ENCODE measurements at places on chromosomes 5 and 9. TPM values are rescaled to one million over a fixed set of nuclear protein-coding genes. Genes with fewer than 3 reads are reported as not detected.

DNA sequence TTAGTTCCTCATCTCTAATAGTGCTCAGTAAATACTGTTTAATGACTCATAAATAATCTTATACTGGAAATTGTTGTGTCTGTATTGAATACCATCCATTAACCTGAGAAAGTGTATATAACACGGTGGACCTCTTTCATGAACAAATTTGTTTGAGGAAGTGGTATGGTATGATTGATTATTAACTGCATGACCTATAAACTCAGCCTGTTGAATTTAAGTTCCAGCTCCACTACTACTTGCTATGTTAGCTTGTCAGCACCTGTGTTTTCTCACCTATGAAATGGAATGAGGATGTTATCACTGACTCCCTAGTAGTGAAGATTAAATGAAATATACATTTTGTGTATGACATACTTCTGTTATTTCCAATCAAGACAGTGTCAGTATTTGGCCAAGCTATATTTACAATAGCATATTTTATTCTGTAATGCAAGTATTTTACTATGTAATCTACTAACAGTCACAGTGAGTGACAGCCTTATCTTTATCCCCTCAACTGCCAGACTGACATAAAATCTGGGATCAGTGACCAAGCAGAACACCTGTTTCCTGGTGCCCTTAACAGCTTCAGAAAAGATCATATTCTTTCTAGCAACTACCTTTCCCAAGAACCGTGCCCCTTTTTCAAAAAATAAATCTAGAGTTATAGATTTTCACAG, 77.3 kb upstream of the ITGA1 start:
- no peak for DNase-seq
- peaks cover 48% of the 10 kb centered on the region for H3K4me1 ChIP-seq
- no peak overlapping the region for H3K4me3 ChIP-seq
- no peaks in the 10 kb centered on the region for H3K36me3 ChIP-seq
- H3K27ac ChIP-seq: no peak overlapping the region

DNA sequence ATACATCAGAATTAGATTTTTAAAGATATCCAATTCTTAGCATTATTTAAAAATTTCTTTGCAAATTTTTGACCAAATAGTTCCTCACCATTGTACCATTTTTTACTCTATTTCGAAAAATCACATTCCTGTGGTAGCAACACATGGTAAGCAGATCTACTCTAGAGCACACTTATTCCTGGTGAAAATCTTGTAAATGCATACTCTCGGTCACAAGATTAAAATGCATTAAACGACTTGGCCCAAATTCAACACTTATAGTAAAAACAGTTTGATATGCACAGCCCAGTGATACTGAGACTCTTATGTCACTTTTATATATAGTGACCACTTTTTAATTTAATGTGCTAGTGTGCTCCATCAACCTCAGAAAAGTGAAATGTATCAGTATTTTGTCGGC, 208.8 kb upstream of the TARS1 start:
- peaks cover 22% of the 10 kb centered on the region for H3K4me1 ChIP-seq
- peak; percentile 16 for DNase-seq
- no peak overlapping the region for H3K4me3 ChIP-seq
- H3K27me3 ChIP-seq: no peaks in the 10 kb centered on the region

- DNase-seq: no peak
- H3K27ac ChIP-seq: no peak overlapping the region
- no peaks in the 10 kb centered on the region for H3K36me3 ChIP-seq
- no peak overlapping the region for H3K4me3 ChIP-seq
- peaks cover 52% of the 10 kb centered on the region for H3K27me3 ChIP-seq
Observed at GRCh38 chr9:76701441-76702039, 62.7 kb upstream of the PCA3 start.

GRCh38 chr5:68714810-68715209, 379.0 kb upstream of the SLC30A5 start:
- no peak overlapping the region for H3K4me3 ChIP-seq
- no peak for DNase-seq
- no peaks in the 10 kb centered on the region for H3K36me3 ChIP-seq
- peaks cover 10% of the 10 kb centered on the region for H3K27me3 ChIP-seq
- H3K27ac ChIP-seq: no peak overlapping the region
- H3K4me1 ChIP-seq: peaks cover 6% of the 10 kb centered on the region

- no peak overlapping the region for H3K4me3 ChIP-seq
- H3K27me3 ChIP-seq: 0 out of 2 replicates have a peak, but pooled peaks cover 2% of the 10 kb centered on the region
- H3K4me1 ChIP-seq: peaks cover 19% of the 10 kb centered on the region
- DNase-seq: no peak
Observed at GRCh38 chr5:96794757-96795156, 13.0 kb downstream of the ERAP1 start.

GRCh38 chr5:89435347-89435746, 552.4 kb upstream of the MEF2C start:
- no peak overlapping the region for H3K27ac ChIP-seq
- no peak overlapping the region for H3K4me3 ChIP-seq
- no peaks in the 10 kb centered on the region for H3K4me1 ChIP-seq
- DNase-seq: no peak
- H3K36me3 ChIP-seq: no peaks in the 10 kb centered on the region

DNA sequence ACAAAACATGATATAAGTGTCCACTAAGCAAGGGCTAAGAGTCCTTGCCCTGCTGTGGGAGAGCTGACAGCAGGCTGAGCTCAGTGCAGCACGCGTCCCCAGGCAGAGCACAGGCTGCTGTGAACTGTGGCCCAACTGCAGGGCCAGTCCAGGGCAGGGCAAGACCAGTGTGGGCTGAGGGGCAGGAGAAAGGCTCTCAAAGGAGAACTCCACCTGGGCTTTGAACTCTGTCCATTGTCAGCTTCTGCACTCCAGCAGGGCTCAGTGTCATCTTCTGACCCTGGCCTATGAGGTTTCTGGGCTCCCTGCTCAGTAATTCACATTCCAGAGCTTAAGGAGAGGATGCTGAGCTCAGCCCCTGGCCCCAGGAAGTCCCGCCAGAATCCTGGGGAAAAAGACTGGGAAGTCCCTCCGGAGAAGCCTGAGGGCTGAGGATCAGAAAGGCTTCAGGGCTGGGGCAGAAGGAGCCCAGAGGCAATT, 37.4 kb downstream of the LHFPL2 start:
- H3K4me3 ChIP-seq: peak overlapping the region; percentile 55
- H3K4me1 ChIP-seq: peaks cover 53% of the 10 kb centered on the region
- H3K36me3 ChIP-seq: peaks cover 7% of the 10 kb centered on the region

GRCh38 chr5:66828548-66829357, 232.6 kb downstream of the MAST4 start:
- peaks cover 23% of the 10 kb centered on the region for H3K4me1 ChIP-seq
- no peak overlapping the region for H3K27ac ChIP-seq
- peak; percentile 44 for DNase-seq

DNA sequence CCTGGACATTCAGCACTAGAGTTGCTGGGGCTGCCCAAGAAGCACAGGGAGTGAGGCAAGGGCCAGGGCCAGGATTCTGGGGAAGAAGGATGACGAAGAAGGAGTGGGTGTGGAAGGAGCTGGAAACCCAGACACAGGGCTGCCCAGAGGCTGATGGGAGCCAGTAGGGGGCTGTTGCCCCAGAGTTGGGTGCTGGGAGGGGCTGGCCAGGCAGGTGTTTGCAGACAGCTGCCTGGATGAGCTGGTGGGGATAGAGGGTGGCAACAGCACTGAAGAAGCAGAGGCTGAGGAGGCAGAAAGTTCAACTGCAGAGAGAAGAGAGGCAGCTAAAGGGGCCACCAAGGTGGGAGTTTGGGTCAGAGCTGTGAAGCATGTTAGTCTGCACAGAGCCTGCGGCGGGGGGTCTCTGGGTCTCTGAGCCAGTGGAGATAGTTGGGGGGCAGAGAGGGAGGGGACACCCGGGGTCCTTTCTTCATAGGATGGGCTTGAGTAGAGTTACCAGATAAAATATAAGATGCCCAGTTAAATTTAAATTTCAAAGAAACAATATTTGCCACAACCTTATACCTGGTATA, 2.5 kb upstream of the AQP7 start:
- no peak overlapping the region for H3K4me3 ChIP-seq
- H3K4me1 ChIP-seq: no peaks in the 10 kb centered on the region
- H3K27ac ChIP-seq: no peak overlapping the region
- DNase-seq: no peak

- H3K27ac ChIP-seq: no peak overlapping the region
- no peak overlapping the region for H3K4me3 ChIP-seq
- H3K36me3 ChIP-seq: no peaks in the 10 kb centered on the region
- H3K27me3 ChIP-seq: no peaks in the 10 kb centered on the region
Observed at GRCh38 chr9:22919423-22919822, 472.8 kb downstream of the DMRTA1 start.

DNA sequence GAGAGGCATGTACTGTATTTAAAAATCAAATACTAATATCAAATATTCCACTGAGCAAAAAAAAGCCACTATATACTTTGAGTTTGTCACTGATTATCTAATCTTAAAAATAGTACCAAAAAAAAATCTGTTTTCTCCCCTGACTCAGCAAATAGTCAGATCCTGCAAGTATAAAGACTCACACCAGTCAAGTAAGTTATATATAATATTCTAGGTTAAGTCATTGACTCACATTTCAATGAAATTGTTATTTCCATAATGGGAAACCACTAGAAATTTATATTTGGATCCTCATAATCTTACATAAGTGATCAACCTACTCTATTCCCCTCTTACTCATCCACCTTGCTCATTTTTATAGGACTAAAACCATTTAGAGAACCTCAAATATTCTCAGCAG, 447.2 kb upstream of the MEF2C start:
- no peaks in the 10 kb centered on the region for H3K36me3 ChIP-seq
- H3K27ac ChIP-seq: no peak overlapping the region
- no peaks in the 10 kb centered on the region for H3K27me3 ChIP-seq
- H3K4me1 ChIP-seq: peaks cover 2% of the 10 kb centered on the region

DNA sequence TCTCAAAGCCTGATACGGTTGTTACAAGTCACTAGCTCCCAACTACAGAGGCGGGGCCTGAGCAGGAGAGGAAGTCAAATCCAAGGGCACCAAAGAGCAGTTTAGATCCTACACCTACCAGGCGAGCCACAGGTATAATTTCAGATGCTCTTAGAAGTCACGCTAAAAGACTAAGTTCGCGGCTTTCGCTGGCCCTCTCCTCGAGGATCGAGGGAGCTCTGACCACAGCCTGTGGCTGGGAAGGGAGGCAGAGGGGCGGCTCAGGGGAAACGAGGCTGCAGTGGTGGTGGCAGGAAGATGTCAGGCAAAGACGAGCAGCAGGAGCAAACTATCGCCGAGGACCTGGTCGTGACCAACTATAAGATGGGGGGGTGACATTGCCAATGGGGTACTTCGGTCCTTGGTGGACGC, 48.6 kb downstream of the SEMA4D start:
- H3K4me3 ChIP-seq: no peak overlapping the region
- no peak for DNase-seq
- H3K4me1 ChIP-seq: no peaks in the 10 kb centered on the region
- H3K36me3 ChIP-seq: no peaks in the 10 kb centered on the region

- no peak for DNase-seq
- H3K27me3 ChIP-seq: no peaks in the 10 kb centered on the region
- no peaks in the 10 kb centered on the region for H3K36me3 ChIP-seq
- H3K4me3 ChIP-seq: no peak overlapping the region
- peaks cover 5% of the 10 kb centered on the region for H3K4me1 ChIP-seq
- no peak overlapping the region for H3K27ac ChIP-seq
Observed at GRCh38 chr5:111364992-111365391, 140.8 kb downstream of the CAMK4 start.

DNA sequence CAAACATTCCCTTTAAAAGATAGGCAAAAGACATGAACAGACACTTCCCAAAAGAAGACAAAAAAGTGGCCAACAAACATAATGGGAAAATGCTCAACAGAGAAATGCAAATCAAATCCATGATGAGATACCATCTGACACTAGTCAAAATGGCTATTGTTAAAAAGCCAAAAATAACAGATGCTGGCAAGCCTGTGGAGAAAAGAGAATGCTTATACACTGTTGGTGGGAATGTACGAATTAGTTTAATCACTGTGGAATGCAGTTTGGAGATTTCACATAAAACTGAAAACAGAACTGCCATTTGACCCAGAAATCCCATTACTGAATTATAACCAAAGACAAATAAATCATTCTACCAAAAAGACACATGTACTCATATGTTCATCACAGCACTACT, 58.3 kb upstream of the WDR41 start:
- no peak for DNase-seq
- no peak overlapping the region for H3K27ac ChIP-seq
- H3K4me1 ChIP-seq: no peaks in the 10 kb centered on the region
- H3K4me3 ChIP-seq: no peak overlapping the region
- peaks cover 10% of the 10 kb centered on the region for H3K27me3 ChIP-seq
- no peaks in the 10 kb centered on the region for H3K36me3 ChIP-seq

GRCh38 chr5:55241746-55242145, 8.3 kb upstream of the CCNO start:
- H3K36me3 ChIP-seq: no peaks in the 10 kb centered on the region
- no peak overlapping the region for H3K27ac ChIP-seq
- no peaks in the 10 kb centered on the region for H3K4me1 ChIP-seq

DNA sequence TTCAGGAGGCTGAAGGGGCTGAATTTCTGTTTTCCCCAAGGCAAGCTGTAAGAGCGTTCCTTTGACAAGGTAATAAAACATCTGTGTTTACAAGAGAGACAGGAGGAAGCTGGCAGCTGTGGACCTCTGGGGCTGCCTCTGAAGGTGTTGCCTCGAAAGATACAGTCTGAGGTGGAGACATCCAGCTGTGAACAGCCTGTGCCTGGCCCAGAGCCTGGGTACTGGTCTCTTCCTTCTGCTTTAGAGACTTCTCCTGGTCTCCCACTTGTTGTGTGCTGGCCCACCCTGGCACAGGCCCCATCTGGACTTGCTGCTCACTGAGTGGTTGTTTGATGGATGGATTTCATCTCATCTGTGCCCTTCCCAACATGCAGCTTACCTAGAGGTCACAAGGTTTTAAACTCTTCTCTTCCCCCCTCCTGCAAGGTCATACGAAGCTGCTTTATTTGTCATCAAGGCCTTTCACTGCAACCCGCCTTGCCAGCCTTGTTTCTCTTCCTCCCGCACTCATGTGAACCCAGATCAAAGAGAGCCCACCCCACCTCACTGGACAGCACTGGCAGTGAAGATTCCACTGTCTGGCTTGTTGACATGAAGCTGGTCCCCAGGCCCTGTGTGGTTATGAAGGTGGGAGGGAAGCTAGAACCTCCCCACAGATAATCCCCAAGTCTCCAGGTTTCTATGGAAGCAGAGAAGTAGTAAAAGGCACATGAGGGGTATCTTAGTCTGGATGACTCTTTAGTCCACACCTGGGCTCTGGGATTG, 35.0 kb upstream of the ALDH1B1 start:
- H3K27ac ChIP-seq: no peak overlapping the region
- H3K27me3 ChIP-seq: peaks cover 27% of the 10 kb centered on the region
- H3K36me3 ChIP-seq: no peaks in the 10 kb centered on the region
- H3K4me3 ChIP-seq: no peak overlapping the region
- H3K4me1 ChIP-seq: no peaks in the 10 kb centered on the region
- DNase-seq: no peak

GRCh38 chr9:121807823-121808278, 156.4 kb downstream of the DAB2IP start:
- no peaks in the 10 kb centered on the region for H3K4me1 ChIP-seq
- H3K36me3 ChIP-seq: peaks cover 13% of the 10 kb centered on the region
- no peak overlapping the region for H3K27ac ChIP-seq
- no peak overlapping the region for H3K4me3 ChIP-seq
- DNase-seq: no peak
- H3K27me3 ChIP-seq: peaks cover 4% of the 10 kb centered on the region

- no peaks in the 10 kb centered on the region for H3K36me3 ChIP-seq
- no peak overlapping the region for H3K27ac ChIP-seq
Observed at GRCh38 chr9:78543353-78543752, 246.4 kb downstream of the PSAT1 start.

Gene PCDHGC4
- 0.57 TPM for total RNA-seq

Gene CATSPER3
- total RNA-seq: not detected

Gene IL5
- total RNA-seq: not detected

Gene ZNF618
- total RNA-seq: 8.6 TPM

Gene CORO2A
- 2.0 TPM for total RNA-seq

Gene TMEFF1
- 2.6 TPM for total RNA-seq

Gene STPG3
- not detected for total RNA-seq

Gene PCDHGA12
- 21.0 TPM for total RNA-seq

Gene EDIL3
- total RNA-seq: 5.6 TPM

Gene CDO1
- total RNA-seq: 0.26 TPM

Gene TAS2R1
- 0.31 TPM for total RNA-seq

Measured in HFFc6 (cell line).